ENCODE measurements at places on chromosomes 2 and 18.

DNA sequence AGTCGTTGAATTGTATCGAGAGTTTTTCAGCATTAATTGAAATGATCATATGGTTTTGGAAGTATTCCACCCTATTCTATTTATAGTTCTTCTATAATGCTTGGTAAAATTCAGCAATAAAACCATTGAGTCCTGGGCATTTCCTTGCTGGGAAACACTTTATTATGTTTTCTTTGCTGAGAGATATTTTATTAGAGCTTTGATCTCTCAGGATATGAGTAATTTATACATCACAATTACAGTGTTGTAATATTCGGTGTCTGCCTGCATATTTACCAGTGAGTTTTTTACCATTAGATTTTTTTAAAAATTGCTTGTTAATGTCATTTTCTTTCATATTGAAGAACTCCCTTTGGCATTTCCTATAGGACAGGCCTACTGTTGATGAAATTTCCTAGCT, 402.7 kb upstream of the FSIP2 start:
- DNase-seq = no peak

- DNase-seq = peak; percentile 63
These were observed 27.6 kb upstream of the MYO1B start for GRCh38 chr2:191217580-191217979.

GRCh38 chr18:48957616-48958015, 6.9 kb upstream of the SMAD7 start:
- DNase-seq = no peak

GRCh38 chr2:25548601-25549000, 124.8 kb downstream of the DTNB start:
- DNase-seq = no peak

DNA sequence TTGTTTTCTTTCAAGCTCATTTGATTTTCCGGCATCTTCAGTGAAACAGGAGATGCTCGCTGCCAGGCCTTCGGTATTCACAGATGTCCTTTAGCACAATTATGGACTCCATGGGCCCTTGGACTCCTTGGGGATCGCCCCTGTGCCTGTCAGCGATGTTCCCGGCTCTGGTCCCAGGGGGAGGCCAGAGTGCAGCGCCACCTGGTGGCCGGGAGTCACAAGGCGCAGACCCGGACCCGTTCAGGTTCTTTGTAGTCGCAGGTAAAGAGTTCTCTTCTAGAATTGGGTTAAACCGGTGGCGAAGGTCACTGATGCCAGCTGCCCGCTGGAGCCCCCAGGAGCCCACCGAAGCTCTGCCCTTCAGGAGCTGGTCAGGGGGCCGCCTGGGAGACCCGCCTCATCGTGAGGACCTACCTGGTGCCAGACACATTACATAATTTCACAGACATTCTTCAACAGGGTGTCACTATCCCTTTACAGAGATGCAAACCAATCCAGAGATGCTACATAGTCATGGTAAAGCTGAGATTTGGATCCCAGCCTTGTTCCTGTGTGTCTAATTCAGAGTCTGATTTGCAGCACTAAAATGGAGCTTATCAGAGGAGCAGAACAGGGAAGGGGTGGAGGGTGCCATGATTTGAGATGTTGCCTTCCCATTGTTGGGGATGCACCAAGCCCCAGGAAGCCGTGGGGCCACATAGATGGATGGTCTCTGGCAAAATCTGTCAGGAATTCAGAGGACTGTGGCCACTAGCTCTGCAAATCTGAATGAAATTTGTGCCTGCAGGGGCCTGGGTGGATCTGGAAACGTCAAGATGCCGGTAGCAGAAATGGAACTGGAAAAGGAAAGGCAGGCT, 6.0 kb upstream of the INPP5D start:
- DNase-seq = peak; percentile 17

DNA sequence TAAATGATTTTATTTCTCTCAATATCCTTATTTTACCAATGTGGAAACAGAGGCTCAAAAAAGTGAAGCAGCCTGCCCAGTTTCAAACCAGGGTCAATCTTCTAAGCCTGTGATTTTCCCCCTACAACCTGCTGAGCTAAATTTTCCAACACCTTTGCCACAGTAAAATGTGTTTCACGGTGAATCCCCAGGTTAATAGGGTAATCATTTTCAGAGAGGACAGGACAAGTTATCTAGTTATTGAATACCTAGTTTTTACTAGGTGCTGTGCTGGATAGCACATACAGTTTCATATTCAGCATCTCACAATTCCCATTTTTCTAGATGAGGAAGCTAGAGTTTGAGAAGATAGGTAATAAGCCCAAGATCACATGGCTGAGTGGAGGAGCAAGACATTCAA, 236.6 kb downstream of the PTH2R start:
- DNase-seq = no peak

- DNase-seq = no peak
These were observed 60.3 kb downstream of the KIAA2012 start for GRCh38 chr2:202133200-202133908.

GRCh38 chr2:178280244-178280852, 86.0 kb downstream of the OSBPL6 start:
- DNase-seq = peak; percentile 46
